Kidney (tissue), 22 donors: ENCODE measurements at places on chromosomes 4 and X. TPM values are rescaled to one million over a fixed set of nuclear protein-coding genes. Genes with fewer than 3 reads are reported as not detected.

Gene CLCN5
- total RNA-seq: 29.7 TPM

Gene GLRA2
- not detected for total RNA-seq

- H3K4me1 ChIP-seq: no peaks in the 10 kb centered on the region
- no peak overlapping the region for H3K27ac ChIP-seq
- no peak overlapping the region for H3K4me3 ChIP-seq
- no peak for DNase-seq
- H3K36me3 ChIP-seq: no peaks in the 10 kb centered on the region
Measured at GRCh38 chr4:7744142-7744804, 195.4 kb downstream of the AFAP1 start.

DNA sequence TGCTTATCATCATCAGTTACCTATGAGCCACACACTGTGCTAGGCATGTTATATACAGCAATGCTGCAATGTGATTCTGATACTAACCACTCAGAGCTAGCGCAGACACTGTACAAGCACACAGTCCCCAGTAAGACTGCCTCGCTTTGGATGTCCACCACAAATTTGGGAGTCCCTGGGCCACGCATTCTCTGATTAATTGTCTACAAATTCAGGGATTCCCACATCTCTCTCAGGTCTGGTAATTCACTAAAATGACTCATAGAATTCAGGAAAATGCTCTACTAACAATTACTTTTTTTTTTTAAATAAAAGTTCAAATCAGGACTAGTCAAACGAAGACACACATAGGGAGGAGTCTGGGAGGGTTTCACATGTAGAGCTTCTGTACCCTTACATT lies 652.1 kb upstream of the AADAT start:
- no peak for DNase-seq
- no peak overlapping the region for H3K27ac ChIP-seq
- no peak overlapping the region for H3K4me3 ChIP-seq
- H3K27me3 ChIP-seq: no peaks in the 10 kb centered on the region
- H3K36me3 ChIP-seq: no peaks in the 10 kb centered on the region

- H3K4me3 ChIP-seq: peak overlapping the region; percentile 59
- no peak overlapping the region for H3K27ac ChIP-seq
- H3K36me3 ChIP-seq: no peaks in the 10 kb centered on the region
- H3K4me1 ChIP-seq: no peaks in the 10 kb centered on the region
- peaks cover 10% of the 10 kb centered on the region for H3K27me3 ChIP-seq
Measured at GRCh38 chrX:154749856-154750255, 1.0 kb downstream of the GAB3 start.

GRCh38 chr4:125169192-125169591 lies 145.6 kb upstream of the FAT4 start:
- H3K27ac ChIP-seq: no peak overlapping the region
- H3K4me3 ChIP-seq: no peak overlapping the region
- no peaks in the 10 kb centered on the region for H3K36me3 ChIP-seq
- no peaks in the 10 kb centered on the region for H3K27me3 ChIP-seq
- no peak for DNase-seq

DNA sequence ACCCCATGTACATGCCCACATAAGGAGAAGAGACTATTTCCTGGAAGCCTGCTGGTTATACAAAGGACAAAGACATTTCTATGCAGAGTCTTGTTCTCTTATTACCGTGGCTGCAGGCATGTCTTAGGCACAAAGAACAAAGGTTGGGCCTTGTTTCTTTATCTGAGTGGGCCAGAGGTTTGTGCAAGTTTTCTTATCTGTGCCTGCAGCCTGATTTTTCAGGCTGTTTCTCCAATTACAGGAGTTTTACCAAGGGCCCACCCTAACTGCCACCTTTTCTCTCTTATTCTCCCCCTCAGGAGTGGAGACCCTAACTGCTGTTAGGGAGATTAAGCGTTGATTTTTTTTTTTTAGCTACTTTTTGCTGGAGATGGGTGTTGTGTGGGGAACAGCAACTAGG lies 3.5 kb downstream of the TENT5D start:
- H3K36me3 ChIP-seq: no peaks in the 10 kb centered on the region
- no peaks in the 10 kb centered on the region for H3K4me1 ChIP-seq
- H3K27me3 ChIP-seq: no peaks in the 10 kb centered on the region
- no peak for DNase-seq
- H3K27ac ChIP-seq: no peak overlapping the region
- no peak overlapping the region for H3K4me3 ChIP-seq

DNA sequence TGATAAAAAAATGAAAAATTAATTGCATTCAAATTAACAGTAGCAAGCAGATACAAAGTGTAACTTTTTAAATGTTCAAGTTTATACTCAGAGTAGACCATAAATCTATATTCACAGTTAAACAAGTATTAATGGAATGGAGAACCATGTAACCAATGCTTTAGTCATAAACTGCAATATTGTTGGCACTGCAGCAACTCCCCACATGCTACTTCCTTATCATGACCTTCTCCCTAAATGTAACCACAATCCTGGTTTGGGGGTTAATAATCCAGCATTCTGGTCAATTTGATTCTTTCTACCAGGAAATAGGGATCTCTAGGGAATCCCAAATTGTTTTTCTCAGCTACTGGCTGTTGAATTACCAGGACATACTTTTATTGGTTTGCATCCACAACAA lies 223.9 kb upstream of the DCAF8L1 start:
- no peak overlapping the region for H3K4me3 ChIP-seq
- H3K4me1 ChIP-seq: no peaks in the 10 kb centered on the region
- no peaks in the 10 kb centered on the region for H3K27me3 ChIP-seq
- DNase-seq: no peak

- no peaks in the 10 kb centered on the region for H3K4me1 ChIP-seq
- no peak overlapping the region for H3K27ac ChIP-seq
- H3K36me3 ChIP-seq: no peaks in the 10 kb centered on the region
- H3K27me3 ChIP-seq: no peaks in the 10 kb centered on the region
Measured at GRCh38 chr4:53618321-53618720, 27.0 kb upstream of the LNX1 start.

DNA sequence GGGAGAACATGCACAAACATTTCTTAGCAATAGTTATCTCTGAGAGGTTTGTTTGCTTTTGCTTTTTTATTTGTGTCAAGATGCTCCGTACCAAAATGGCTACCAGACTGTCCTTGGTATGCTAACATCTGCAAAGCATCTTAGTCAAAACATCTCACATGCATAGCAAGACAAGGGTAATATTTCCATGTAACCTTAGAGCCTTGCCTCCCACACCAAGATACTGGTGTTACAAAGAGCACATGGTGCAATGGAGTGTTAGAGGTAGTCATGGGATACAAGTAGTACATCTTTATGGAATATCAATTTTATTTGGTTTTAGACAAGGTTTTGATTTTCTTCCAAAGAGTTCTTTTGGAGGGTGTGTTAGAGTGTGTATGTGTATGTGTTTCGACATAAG lies 109.7 kb downstream of the NR3C2 start:
- no peaks in the 10 kb centered on the region for H3K27me3 ChIP-seq
- H3K27ac ChIP-seq: no peak overlapping the region

GRCh38 chr4:154467886-154468285 lies 23.7 kb downstream of the DCHS2 start:
- no peak for DNase-seq
- no peaks in the 10 kb centered on the region for H3K27me3 ChIP-seq
- H3K4me3 ChIP-seq: no peak overlapping the region
- H3K4me1 ChIP-seq: no peaks in the 10 kb centered on the region
- H3K27ac ChIP-seq: no peak overlapping the region

DNA sequence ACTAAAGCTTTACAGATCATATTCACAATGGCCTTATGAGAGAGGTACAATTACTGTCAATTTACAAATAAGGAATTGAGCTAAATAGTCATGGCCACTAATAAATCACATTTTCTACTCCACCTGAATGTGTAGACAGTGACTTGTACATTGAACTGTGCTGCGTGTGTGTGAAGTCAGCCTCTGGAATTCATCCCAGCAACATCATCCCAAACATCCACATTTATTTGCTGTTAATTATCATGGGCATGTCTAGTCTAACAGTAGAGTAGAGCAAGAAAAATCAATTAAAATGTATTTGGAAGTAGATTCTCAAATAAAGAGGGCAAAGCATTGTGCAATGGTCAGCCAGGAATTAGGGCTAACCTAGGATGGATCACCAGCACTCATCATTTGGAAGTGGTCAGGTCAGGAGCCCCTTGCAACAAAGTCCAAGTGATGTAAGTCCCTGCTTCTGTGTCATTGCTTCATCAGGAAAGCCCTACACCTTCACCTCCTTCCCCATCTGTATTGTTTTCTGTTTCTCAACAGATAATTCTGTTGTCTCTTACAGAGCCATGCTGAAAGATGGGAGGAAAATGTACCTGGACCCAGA lies 4.8 kb upstream of the PF4V1 start:
- no peaks in the 10 kb centered on the region for H3K4me1 ChIP-seq

DNA sequence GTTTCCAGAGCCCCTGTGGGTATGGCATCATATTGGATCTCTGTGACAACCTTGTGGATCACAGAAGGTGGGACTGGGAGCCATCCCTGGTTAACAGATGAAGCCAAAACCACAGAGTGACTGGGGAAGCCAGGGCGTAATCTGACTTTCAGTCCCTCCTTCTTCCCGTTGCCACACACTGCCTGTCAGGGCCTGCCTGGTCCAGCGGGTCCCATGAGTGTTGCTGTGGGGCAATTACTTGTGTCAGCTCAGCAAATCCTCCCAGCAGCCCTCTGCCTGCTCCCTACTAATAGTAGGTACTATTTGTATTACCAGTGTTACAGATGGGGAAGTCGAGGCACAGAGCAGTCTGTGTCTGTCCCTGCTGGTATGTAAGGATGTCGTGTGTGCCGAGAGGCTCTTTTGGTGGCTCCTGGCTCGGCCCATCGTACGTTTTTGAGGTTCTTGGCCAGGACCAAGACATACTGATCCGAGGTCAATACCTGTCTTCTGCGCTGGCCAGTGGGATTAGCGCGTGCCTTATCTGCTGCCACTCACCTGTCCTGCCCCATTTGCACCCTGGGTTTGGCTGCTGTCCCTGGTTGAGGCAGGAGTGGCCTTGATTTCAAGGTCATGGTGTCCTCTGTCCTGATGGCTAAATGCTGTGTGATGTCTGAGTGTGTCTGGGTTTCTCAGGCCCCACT lies 5.7 kb downstream of the NSG1 start:
- no peak overlapping the region for H3K27ac ChIP-seq
- H3K4me3 ChIP-seq: no peak overlapping the region
- no peaks in the 10 kb centered on the region for H3K27me3 ChIP-seq
- DNase-seq: no peak
- no peaks in the 10 kb centered on the region for H3K4me1 ChIP-seq

DNA sequence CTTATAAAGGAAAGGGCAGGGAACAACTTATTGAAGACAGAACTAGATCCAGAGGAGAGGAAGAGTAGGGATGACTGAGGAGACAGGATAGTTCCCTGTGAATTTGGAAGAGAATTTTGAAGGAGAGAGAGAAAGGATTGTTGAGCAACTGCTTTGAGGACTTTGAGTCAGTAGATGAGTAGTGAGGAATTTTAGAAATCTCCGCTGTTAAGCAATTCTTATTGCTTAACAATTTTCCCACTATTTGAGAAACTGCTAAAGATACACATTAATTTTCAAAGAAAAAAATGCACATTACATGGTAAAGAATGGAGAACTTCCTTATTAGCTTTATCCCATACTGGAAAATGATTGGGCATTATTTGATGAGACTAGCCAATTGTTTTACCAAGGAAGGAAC lies 116.3 kb upstream of the NRK start:
- H3K4me1 ChIP-seq: no peaks in the 10 kb centered on the region
- H3K4me3 ChIP-seq: no peak overlapping the region
- no peak overlapping the region for H3K27ac ChIP-seq
- no peaks in the 10 kb centered on the region for H3K36me3 ChIP-seq
- DNase-seq: no peak

DNA sequence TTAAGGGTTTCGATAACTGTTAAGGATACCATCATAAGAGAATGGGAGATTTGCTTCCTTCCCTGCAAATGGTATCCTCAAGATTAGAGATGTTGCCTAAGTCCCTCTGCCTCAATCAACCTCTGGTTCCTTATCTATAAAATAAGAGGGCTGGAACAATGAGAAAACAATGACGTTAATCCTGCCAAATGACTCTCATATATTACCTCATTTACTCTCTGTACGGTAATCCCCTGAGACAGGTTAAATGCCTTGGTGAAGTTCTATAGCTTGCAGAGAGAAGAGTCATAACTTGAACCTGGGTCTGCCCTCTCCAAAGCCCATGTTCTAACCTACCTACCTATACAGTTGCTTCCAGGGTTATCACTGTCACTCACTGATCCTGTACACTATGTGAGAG lies 100.2 kb upstream of the OTUD4 start:
- no peaks in the 10 kb centered on the region for H3K4me1 ChIP-seq
- no peaks in the 10 kb centered on the region for H3K27me3 ChIP-seq
- H3K36me3 ChIP-seq: no peaks in the 10 kb centered on the region
- DNase-seq: no peak
- H3K4me3 ChIP-seq: no peak overlapping the region

GRCh38 chrX:109872021-109872732 lies 130.7 kb upstream of the TMEM164 start:
- no peaks in the 10 kb centered on the region for H3K36me3 ChIP-seq
- peaks cover 2% of the 10 kb centered on the region for H3K27me3 ChIP-seq
- DNase-seq: no peak
- no peak overlapping the region for H3K27ac ChIP-seq
- H3K4me1 ChIP-seq: no peaks in the 10 kb centered on the region

DNA sequence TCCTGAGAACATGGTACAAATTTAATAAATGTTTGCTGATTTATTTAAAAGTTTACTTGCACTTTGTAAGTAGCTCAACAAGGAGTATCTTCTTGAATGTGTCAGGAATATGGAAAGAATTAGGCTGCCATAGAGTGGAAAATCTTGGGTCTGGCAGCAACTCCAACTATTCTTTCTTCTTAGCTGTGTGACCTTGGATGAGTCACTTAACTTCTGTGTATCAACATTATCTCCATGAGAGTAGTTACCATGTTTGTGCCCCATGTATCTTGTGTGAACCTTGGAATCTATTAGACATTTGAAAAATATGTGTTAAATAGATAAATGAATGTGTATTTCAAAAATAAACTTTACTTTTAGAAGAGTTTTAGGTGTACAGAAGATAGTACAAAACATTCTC lies 348.8 kb downstream of the GBA3 start:
- no peak overlapping the region for H3K4me3 ChIP-seq
- no peaks in the 10 kb centered on the region for H3K27me3 ChIP-seq
- H3K27ac ChIP-seq: no peak overlapping the region
- no peaks in the 10 kb centered on the region for H3K4me1 ChIP-seq
